ENCODE measurements at places on chromosomes 6 and 20. TPM values are rescaled to one million over a fixed set of nuclear protein-coding genes. Genes with fewer than 3 reads are reported as not detected.

DNA sequence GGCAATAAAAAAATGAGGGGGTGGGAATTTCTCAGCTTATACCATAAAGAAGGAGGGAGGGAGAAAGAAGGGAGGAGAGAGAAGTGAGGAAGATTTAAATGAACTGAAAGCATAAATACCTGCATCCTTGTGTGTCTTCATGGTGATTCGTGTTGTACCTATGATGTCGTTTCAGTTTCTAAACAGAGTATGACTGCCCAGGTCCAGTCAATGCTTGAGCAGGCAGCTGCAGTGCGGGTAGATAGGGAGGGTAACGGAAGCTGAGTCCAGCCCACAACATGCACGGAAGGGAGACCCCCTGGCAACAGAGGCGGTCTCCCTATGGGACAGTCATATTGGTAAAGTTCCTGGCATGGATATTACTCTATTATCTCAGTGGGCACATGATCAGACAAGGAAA is 184.5 kb downstream of the KIF16B start:
- DNase-seq, result no peak
- peaks cover 4% of the 10 kb centered on the region for H3K36me3 ChIP-seq
- H3K4me3 ChIP-seq, result no peak overlapping the region
- H3K4me1 ChIP-seq, result peaks cover 6% of the 10 kb centered on the region
- H3K27me3 ChIP-seq, result no peaks in the 10 kb centered on the region

DNA sequence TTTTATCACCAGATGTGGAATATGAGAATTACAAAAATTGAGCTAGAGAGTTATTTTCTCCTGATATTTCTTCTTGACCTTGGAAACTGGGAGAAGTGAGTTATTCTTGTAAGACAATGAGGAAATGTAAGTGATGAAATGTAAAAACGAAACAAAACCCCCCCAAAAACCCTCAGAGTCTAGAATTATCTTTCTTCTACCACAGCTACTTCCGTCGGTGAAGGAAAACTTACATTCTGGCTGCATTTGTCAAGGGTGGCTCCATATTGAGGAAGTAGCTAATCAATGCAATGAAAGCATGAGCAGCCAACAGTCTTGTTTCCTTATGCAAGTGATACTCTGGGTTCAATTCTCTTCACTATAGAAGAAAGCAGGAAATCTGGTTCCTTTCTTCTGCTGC is 661.7 kb upstream of the CITED2 start:
- no peaks in the 10 kb centered on the region for H3K36me3 ChIP-seq
- H3K27ac ChIP-seq, result no peak overlapping the region
- H3K27me3 ChIP-seq, result no peaks in the 10 kb centered on the region
- H3K4me3 ChIP-seq, result no peak overlapping the region
- no peak for DNase-seq
- no peaks in the 10 kb centered on the region for H3K4me1 ChIP-seq

- peaks cover 19% of the 10 kb centered on the region for H3K4me1 ChIP-seq
- H3K27ac ChIP-seq, result no peak overlapping the region
- H3K36me3 ChIP-seq, result peaks cover 41% of the 10 kb centered on the region
These were observed 83.5 kb downstream of the ASXL1 start for GRCh38 chr20:32441638-32442037.

The KCNB1 gene
- total RNA-seq, result 0.95 TPM

The PPARD gene
- total RNA-seq, result 27.1 TPM

The NNAT gene
- total RNA-seq, result 114 TPM

The SIRPB1 gene
- total RNA-seq, result 0.95 TPM

The PAK1IP1 gene
- total RNA-seq, result 16.4 TPM

The EMILIN3 gene
- 10.3 TPM for total RNA-seq

The FAM209B gene
- not detected for total RNA-seq

Measured in type B pancreatic cell (in vitro differentiated cells).